ENCODE measurements at places on chromosomes 7 and 10.
A peak's percentile ranks its signal among the peaks of the same experiment; 100 is the strongest.

GRCh38 chr7:625376-625971 lies 101.0 kb upstream of the DNAAF5 start:
- DNase-seq: no peak

- no peak for DNase-seq
These were observed 517.8 kb downstream of the GRID1 start for GRCh38 chr10:85848756-85849155.

DNA sequence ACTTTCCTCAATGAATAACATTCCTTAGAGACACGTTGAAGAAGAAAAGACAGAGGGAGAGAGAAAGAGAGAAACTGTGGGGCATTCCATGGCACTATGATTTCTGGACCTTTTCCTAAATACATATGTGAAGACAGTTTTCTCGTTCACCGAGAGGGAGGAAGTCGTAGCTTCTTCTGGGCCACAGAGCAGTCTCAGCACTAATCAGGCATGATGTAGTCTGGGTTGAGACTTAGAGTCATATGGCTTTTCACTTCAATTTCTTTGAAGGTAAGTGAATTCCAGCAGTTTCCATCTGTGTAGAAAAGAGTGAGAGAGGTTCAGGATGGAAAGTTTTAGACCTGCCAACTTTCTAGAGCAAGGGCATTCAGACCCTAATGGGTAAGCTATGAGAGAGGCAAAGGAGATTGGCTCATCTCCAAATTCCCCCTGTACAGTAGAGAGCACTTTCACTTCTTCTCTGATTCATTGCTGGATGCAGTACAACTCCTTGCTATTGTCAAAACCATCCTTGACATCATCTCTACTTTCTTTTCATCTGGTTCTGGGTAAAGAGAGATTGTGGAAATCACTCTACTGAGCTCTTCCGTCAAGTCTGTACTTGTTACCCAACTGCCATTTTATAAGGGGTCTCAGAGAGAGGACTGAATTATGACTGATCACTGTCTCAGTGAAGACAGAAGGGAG lies 31.5 kb upstream of the OR9A4 start:
- no peak for DNase-seq

- no peak for DNase-seq
These were observed 44.7 kb upstream of the CDK6 start for GRCh38 chr7:92881091-92881485.

GRCh38 chr10:73251683-73252444 lies 580 bp downstream of the MRPS16 start:
- DNase-seq: peak; percentile 34

- DNase-seq: no peak
These were observed 194.1 kb downstream of the CREB5 start for GRCh38 chr7:28606421-28606820.

DNA sequence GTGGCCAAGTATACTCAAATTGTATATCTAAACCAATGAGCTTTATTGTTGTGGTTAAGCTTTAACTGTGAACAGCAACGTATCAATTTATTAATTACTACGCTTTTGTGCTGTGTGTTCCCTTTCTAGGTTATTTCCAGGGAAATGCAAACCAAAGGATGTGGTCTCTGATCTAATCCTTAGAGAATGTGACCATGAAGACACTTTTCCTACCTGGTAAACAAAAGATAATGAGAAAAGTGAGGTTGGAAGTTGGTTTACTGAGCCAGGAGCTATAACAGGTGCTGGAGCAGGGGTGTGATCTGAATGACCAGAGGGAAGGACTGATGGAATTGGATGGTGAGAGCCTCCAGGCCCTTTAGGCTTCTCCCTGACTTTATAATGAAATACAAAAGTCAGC lies 25.4 kb upstream of the CALU start:
- no peak for DNase-seq

- DNase-seq: peak; percentile 74
These were observed 3.3 kb upstream of the TBXAS1 start for GRCh38 chr7:139825666-139826290.

DNA sequence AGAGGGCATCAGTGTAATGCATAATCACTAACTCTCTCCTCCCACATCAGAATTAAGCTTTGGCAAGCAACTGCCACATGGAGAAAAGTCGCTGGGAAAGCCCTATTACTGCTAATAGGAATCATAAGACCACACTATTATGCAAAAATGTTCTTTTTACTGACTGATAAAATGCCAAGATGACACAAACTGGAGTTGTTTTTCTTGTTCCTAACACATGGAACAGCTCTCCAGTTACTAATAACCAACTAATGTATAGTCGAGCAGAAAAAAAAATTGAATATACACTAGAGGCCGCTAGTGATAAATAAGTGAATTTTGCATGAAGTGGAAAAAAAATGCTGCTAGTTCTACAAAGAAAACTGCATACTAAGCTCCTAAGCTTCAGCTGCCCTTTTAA lies 165.6 kb downstream of the TPK1 start:
- DNase-seq: no peak

DNA sequence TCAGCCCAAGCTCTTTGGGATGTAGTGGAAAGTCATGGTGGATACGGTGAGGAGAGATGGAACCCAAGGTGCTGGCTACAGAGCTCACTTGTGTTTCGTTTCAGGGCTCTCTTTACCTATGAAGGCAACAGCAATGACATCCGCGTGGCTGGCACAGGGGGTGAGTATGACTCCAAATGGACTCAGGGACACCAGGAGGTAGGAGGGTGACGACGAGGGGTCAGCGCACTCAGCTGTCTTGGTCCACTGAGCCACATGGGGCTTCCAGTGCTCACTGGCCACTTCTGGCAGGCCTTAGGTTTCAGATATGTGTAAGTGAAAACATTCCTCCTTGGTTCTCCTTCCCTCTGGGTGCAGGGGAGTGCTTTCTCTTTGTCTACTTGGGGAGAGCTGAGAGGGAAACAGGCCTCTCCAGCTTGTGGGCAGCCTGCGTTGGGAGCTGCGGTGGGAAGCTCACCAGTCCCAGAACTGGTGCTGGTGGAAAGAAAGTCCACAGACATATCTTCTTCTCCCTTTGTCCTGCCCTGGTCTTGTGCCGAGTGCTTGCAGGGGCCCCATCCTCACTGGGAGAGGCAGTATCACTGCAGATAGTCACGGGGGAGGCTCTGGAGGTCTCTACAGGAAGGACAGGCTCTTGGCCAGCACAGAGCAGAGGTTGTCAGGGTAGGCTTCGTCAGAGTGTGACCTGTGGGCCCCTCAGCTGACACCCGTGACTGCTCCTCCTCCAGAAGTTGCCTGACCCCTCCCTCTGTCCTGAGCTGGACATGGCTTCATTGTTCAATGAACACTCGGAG lies 5.8 kb downstream of the DBNL start:
- DNase-seq: no peak

GRCh38 chr10:111747751-111748150 lies 435.8 kb downstream of the GPAM start:
- DNase-seq: no peak

DNA sequence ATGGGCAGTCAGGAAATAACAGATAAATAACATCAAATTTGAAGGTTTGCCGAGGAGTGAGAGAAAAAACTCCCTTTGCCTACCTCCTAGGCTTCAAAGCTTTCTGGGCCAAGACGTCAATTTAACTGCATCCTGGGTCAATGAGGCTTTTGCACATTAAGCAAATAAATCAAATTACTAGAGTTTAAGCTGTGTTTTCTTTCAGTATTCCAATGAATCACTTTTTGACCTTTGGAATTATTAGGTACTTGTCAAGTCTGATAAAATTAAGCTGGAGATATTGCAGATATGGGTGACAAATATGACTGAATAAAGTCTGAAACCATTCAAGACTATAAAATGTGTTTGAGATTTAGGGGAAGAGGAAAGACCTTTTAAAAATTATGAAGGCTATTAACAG lies 22.2 kb downstream of the GLUD1 start:
- no peak for DNase-seq

DNA sequence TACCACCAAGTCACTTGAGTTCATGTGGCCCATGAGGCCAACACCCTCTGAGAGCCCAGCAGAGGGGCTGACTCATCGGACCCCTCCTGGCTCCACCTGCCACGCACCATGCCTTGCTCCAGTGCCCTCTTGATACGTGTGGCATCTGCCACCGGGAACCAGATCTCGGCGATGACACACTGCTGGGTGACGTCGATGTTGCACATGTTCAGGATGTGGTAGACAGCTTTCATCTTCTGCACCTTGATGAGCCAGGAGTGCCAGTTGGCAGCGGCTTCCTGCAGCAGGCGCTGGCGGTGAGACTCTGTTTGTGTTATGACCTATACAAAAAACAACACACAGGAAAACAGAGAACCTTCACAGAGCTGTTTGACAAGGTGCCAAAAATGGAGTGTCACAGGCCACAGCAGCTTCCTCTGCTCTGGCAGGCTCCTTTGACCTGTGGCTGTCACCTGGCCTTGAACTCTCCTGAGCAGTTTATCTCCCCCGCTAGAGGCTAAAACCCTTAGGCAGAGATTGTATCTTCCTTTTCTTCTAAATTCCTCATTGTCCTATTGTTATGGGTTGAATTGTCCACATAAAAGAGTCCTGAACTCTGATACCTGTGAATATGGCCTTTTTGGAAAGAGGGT lies 45.2 kb upstream of the TMEM213 start:
- no peak for DNase-seq

GRCh38 chr10:92342796-92343195 lies 51.8 kb downstream of the MARCHF5 start:
- no peak for DNase-seq

- DNase-seq: peak; percentile 52
These were observed 140.8 kb downstream of the ETV1 start for GRCh38 chr7:13848681-13849131.

GRCh38 chr7:45872116-45873034 lies 507 bp downstream of the CCDC201 start:
- DNase-seq: no peak

DNA sequence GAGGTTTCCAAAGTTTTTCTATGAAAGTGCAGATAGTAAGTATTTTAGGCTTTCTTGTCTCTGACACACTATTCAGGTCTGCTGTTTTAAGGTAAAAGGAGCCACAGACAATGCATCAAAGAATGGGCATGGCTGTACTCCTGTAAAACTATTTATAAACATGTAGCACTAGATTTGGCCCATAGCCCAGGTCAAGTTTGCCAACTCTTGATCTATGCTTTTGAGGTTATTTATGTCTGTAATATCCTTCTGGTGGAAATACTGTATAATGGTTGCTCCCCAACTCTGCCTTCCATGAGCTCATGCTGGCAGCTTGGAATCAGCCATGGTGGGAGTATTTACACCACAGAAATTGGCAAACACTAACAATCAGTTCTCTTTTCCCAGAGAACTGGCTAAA lies 244.6 kb downstream of the BUB3 start:
- no peak for DNase-seq

- no peak for DNase-seq
These were observed 27.1 kb downstream of the ACSM6 start for GRCh38 chr10:95221124-95221523.

DNA sequence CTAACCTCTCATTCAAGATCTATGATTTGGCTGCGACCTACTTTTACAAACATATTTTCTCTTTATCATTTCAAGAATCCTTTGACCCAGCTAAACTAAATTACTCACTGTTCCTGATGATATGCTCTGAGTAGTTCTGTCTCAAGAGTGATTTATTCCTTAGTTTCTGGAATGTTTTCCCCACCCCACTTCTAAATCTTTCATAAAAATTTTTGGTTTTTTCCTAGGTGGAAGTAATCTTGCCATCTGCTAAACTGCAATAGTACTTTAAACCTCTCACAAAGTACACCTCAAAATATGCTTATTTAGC lies 170.8 kb downstream of the DNAJC1 start:
- peak; percentile 16 for DNase-seq

DNA sequence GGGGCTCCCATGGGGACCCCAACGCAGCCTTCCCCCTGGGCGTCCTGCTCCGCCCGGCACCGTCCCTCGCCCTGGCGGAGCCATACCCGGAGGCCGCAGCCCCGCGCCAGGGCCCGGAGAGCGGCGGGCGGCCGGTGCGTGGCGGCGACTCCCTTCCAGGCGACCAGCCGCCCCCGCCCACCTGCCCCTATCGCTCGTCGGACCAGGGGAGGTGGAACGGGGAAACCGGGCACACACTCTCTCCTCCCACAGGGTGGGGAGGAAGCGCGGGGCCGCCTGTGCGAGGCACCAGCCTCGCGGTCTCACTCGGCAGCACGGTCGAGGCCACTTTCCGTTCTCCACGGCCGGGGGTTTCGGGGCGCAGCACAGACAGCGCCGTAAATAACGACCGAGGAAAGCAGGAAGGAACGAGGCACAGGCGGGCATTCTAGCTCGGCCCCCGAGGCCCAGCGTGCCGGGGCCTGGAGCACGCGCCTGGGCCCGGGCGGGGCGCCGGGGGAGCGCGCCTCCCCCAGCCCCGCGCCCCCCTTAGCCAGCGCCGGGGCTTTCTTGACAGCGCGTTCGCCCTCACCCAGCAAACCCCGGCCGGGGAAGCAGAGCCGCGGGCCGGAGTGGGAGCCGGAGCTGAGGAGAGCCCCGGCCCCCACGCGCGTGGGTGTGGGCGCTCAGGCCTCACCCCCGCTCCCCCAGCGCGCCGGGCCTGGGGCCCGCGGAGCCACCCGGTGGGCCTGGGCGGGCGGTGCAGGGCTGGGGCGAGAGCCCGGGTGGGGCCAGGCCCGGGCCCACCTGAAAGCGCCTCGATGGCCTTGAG lies 936 bp downstream of the IGF2BP3 start:
- DNase-seq: no peak

GRCh38 chr7:37110660-37111424 lies 337.8 kb downstream of the ELMO1 start:
- no peak for DNase-seq

DNA sequence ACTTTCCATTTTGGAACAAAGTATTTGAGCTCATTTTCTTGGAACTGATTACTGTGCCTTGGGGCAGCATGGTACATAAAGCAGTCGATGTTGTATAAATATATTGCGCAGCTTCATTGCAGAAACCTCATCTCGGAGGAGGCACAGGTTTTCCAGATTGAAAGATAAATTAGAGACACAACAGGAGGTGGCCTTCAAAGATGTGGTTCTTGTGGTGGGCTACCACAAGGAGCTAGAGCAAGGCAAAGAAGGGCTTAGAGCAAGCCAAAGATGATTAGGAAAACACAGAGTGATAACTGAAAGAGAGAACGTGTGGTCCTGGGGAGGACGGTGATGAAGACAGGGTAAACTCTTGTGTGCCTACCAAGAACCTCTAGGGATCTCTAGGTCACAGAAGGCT lies 169.1 kb upstream of the TNS3 start:
- peak; percentile 46 for DNase-seq

GRCh38 chr10:68092512-68092911 lies 16.8 kb upstream of the MYPN start:
- no peak for DNase-seq

DNA sequence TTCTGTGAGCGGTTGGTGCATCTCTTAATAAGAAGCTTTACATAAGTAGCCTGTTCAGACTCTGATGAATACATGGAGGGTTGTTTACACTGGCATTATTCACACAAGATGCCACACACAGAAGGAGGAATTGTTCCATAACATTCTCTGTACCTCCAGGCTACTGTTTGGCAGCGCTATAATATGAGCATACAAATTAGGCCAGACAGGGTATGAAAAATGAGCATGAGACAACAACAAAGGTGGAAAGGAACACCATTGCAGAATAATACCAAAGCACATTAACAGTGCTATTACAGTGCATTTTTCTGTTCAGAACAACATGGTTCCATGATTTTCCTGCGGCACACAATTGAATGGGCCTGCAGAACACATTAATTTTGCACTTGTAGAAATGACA lies 417.2 kb upstream of the C7orf33 start:
- DNase-seq: no peak

- no peak for DNase-seq
These were observed 16.8 kb upstream of the FOXI2 start for GRCh38 chr10:127720142-127720541.
